Endodermal cell (in vitro differentiated cells): ENCODE measurements at places on chromosomes 1 and 21. TPM values are rescaled to one million over a fixed set of nuclear protein-coding genes. Genes with fewer than 3 reads are reported as not detected.
A peak's percentile ranks its signal among the peaks of the same experiment; 100 is the strongest.

- DNase-seq: no peak
Measured at GRCh38 chr1:230864441-230864840, 3.9 kb downstream of the C1orf198 start.

GRCh38 chr1:170273291-170274130 lies 127.8 kb downstream of the NTMT2 start:
- no peak for DNase-seq

Gene WARS2
- total RNA-seq: 9.5 and 11.8 TPM in 2 replicates

DNA sequence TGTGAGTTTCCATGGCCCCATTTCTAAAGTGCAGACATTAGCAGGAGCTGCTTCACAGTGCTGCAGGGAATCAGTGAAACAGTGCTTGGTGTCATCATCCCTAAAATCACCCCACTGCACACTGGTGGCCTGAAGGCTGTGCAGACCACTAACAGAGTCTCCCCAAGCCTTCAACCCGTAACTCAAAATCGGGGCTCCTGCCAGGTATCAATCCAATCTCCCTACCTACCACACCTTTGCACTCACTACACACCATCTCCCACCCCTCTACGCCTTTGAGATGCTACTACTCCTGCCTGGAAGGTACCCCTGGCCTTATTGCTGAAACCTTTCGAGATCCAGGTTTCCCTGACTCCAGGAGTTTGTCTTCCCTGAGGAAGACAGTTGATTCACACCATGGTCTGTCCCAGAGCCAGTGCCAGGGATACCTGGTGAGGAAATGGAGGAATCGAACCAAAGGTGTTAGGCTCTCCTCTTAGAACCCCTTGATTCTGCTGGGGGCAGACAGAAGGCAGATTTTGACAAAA lies 25.5 kb downstream of the SLC2A1 start:
- peak; percentile 44 for DNase-seq

Gene SLC19A1
- total RNA-seq: 14.5 to 28.8 TPM (median 28.2 TPM) in 3 replicates

DNA sequence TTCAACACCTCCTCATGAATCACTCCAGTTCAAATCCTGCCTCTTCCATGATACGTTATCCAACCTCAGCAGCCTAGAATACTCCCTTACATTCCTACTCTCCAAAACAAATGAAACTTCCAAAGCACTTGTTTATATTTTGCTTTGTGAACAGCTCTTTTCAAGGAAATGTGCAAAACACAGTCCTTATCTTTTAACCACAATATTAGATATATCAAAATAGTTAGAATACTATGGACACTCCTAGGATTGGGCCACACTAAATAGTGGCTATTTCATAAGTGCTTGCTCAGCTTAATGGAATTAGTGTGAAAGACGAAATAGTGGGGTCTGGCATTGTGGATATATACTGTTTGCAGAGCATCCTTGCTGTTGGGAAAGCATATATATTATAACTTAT lies 173.5 kb downstream of the ZC3H11B start:
- no peak for DNase-seq

DNA sequence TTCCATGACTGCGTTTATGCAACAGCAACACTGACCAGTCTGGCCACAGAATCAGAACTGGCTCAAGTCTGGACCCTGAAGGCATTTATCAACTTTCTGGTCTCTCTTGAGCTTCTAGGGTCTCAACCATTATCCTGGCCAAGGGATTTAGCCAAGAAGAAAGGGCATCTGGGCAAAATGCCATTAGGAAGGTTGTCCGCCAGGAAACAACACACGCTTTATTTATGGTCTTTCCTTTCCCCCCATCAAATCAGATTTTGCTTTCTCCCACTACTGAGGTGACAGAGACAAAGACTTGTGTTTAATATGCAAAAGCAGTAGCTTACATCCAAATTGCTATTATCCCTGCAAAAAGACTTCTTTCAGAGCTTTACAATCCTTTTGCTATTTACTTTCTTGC lies 81.6 kb upstream of the PPP2R5A start:
- DNase-seq: no peak

- no peak for DNase-seq
Measured at GRCh38 chr1:162680419-162681121, 48.3 kb downstream of the DDR2 start.

GRCh38 chr1:114833421-114833820 lies 21.2 kb upstream of the SYCP1 start:
- no peak for DNase-seq

Gene OLFML2B
- total RNA-seq: 0.16 to 1.6 TPM (median 1.00 TPM) in 3 replicates

DNA sequence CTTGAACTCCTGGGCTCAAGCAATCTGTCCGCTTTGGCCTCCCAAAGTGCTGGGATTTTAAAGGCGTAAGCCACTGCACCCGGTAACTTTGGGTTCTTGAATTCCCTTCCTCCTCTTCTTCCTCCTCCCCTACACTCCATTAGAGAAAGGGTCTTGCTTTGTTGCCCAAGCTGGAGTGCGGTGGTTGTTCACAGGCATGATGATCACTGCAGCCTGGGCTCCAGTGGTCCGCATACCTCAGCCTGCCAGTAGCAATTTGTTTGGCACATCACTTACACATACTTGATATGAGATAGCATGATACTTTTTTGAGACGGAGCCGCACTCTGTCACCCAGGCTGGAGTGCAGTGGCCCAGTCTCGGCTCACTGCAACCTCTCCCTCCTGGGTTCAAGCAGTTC lies 2.2 kb downstream of the DEGS1 start:
- DNase-seq: no peak

DNA sequence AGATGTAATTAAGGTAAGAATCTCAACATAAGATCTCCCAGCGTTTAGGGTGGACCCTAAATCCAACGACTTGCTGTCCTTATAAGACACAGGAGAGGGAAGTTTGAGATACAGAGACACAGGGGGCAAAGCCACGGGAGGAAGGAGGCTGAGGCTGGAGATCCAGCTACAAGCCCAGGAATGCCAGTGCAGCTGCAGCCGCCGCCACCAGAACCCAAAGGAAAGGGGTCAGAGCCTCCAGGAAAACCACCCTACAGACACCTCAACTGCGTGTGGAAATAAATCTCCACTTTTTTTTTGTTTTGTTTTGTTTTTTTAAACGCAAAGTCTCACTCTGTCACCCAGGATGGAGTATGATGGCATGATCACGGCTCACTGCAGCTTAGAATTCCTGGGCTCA lies 12.1 kb upstream of the TFF1 start:
- no peak for DNase-seq

GRCh38 chr1:199057322-199057721 lies 418.5 kb downstream of the PTPRC start:
- no peak for DNase-seq

DNA sequence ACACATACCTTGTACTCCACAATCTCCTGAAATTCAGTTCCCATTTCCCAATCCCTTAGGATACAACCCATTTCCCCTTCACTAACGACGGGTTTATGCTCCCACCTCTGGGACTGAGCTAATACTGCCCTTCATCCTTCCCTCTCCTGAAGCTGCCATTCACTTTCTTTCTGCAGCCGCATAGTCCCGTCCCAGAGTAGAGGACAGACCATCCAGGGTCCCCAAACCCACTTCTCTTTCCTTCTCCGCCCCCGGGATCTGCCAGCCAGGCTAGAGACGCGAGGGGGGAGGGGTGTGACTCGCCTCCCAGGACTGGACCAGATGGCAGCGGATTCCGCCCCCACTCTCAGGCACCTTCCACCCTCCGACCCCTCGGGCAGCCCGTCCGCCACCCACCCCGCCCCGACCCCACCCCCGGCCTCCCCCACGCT lies 679 bp downstream of the ABL2 start:
- peak; percentile 85 for DNase-seq

- DNase-seq: no peak
Measured at GRCh38 chr1:19504796-19505692, 19.7 kb upstream of the CAPZB start.

Gene RABIF
- 7.8 and 8.4 TPM in 2 replicates for total RNA-seq

Gene VWA1
- 11.4 to 21.6 TPM (median 12.7 TPM) in 3 replicates for total RNA-seq

GRCh38 chr1:94345148-94345721 lies 73.0 kb upstream of the ABCD3 start:
- DNase-seq: no peak

DNA sequence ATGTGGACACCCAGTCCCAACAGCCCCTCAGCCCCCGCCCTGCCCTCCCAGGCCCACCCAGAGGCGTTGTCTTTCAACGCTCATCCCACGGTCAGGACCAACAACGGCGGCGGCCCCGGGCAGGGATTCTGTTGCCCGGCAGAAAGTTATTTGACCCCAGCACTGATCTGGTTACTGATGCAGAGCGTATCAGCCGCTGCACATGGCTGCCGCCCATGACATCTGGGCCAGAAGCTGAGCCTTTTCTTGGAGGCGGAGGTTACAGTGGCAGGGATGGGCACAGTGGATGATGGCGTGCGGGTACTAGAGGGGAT lies 127.1 kb upstream of the ARHGEF16 start:
- DNase-seq: no peak

DNA sequence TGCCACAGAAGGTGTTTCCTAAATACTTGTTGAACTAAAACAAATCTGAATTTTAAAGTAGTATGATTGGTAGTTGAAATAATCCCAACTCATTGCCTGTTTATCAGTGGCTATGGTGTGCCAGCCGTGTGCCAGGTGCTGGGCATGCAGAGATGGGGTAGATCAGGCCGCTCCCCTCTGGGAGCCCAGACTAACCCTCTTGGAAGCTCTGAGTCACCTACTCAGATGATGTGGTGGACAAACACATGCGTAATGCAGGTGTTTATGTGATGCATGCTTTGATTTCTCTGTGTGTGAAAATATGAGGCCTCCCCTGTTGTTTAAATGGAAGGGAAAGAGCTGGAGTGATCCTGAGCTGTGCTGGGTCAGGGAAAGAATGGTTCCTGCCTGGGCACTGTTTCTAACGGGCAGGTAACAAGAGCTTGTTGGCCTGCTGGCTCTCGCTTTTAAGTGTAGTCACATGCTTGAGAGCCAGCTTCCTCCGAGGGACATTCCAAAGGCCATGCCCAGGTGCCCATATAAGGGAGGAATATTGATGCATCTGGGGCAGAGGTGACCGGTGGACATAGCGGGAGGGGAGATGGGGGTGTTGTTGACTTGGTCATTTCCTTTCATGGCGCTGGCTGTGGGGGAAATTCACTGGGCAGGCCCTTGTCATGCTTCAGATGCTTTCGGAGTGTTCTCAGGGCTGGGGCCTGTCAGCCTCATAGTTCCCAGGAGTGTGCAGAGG lies 10.2 kb downstream of the MFN2 start:
- no peak for DNase-seq

Gene CYP2J2
- 0.23 to 0.53 TPM (median 0.29 TPM) in 3 replicates for total RNA-seq

Gene SYNC
- total RNA-seq: 0.18 and 0.47 TPM in 2 replicates

DNA sequence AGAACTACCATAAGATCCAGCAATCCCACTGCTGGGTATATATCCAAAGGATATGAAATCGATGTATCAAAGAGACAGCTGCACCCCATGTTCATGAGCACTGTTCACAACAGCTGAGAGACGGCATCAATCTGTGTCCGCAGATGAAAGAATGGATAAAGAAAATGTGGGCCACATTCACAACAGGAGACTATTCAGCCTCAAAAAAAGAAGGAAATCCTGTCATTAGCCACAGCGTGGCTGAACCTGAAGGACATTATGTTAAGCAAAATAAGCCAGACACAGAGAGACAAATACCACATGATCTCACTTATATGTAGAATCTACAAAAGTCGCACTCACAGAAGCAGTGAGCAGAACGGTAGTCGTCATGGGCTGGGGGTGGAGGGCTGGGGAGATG lies 99.2 kb upstream of the IFFO2 start:
- DNase-seq: no peak

Gene PKP1
- 0.13 to 0.18 TPM (median 0.14 TPM) in 3 replicates for total RNA-seq

Gene OR2M5
- not detected in 3 replicates for total RNA-seq

GRCh38 chr1:204207136-204207616 lies 6.6 kb downstream of the GOLT1A start:
- peak; percentile 97 for DNase-seq

Gene HAO2
- not detected in 2 replicates for total RNA-seq

- DNase-seq: no peak
Measured at GRCh38 chr1:182601913-182602312, 2.3 kb downstream of the RGS16 start.

DNA sequence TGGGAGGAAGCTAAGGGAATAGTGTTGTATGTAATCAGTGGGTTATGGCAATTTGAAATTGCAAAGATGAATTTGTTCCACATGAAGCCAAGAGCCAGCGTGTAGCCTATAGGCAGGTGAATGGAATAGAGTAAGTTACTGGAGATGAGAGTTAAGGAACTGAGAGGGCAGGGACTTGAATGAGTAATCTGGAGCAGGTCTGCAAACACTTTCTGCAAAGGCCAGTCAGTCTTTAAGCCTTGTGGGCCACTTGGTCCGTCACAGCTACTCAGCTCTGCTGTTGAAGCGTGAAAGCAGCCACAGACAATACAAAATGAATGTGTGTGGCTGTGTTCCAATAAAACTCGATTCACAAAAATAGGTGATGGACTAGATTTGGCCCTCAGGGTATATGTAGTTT lies 29.2 kb downstream of the SZT2 start:
- no peak for DNase-seq
